T-helper 2 cell treated with Interferon-gamma antibody and Interleukin-4, amounts not matched to agents 5 μg/mL and 100 μg/mL, for 36 hours (primary cell): ENCODE measurements at places on chromosomes 6 and 20.

- no peak for DNase-seq
Measured at GRCh38 chr6:142878407-142878806, 66.6 kb downstream of the HIVEP2 start.

- no peak for DNase-seq
Measured at GRCh38 chr20:47701612-47702011, 83.7 kb downstream of the SULF2 start.

- DNase-seq: no peak
Measured at GRCh38 chr6:15487262-15487661, 175.6 kb downstream of the DTNBP1 start.

DNA sequence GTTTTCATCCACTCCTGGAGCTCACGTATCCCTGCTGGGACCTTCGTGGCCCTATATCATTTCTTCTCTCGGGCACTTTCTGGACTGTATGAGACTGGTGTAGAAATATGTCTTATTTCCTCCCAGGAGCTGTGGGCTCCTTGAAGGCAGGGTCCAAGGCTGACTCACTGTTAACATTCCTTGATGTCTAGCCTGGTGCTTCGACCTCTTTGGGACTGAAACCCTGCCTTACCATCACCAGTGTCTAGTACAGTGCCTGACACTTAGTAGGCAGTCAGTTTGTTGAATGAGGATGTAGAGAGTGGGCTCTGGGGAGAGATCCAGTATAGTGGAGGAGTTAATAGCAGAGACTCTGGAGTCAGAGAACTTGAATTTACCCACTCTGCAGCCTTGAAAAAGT lies 23.6 kb downstream of the POFUT1 start:
- no peak for DNase-seq

- DNase-seq: no peak
Measured at GRCh38 chr6:113271437-113271836, 585.7 kb upstream of the MARCKS start.
